Activated T-helper 9 cell treated with anti-CD3 and anti-CD28 coated beads, Interleukin-2, amount 50 U/mL, for 16 hours (primary cell): ENCODE measurements at places on chromosomes 2 and 18.

- DNase-seq, result no peak
These were observed 15.3 kb downstream of the SGPP2 start for GRCh38 chr2:222439692-222440091.

DNA sequence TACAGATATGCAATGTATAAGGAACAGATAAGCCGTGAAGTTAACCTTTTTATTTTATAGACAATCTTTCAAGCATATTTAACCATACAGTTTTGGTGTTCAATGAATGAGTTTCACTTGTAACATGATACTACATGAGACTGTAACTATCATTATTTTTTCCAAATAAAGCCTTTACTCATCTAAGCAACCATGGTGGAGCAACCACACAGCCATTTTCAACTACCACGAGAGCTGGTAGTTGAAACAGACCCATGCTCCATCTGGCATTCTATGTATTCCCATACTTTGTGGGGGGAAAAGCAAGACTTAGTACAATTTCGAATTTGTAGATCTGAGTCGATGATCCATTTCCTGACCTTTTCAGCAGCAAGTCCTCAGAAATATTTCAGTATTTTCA lies 159.3 kb upstream of the RND3 start:
- no peak for DNase-seq

DNA sequence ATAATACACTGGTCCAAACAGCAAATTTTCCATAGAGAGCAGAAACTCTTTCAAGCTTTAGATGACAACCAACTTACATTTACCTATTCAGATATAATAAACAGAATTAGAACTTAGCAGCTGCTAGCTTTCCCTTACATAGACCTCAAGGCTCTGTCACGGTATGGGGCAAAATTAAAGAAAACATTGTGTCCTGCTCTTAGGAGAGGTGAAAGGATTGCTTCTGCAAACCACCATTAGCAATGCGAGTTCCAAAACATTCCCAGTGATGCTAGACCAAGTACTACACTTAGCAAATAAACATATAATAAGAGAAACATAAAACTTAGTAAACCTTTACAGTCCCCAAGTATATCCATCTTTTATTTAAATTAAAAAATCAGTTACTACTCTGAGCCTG lies 183.3 kb downstream of the CAMKMT start:
- DNase-seq, result no peak

- DNase-seq, result peak; percentile 13
These were observed 4.0 kb upstream of the GPR17 start for GRCh38 chr2:127641846-127642507.

- no peak for DNase-seq
These were observed 151.6 kb upstream of the MYO3B start for GRCh38 chr2:170026361-170026760.

DNA sequence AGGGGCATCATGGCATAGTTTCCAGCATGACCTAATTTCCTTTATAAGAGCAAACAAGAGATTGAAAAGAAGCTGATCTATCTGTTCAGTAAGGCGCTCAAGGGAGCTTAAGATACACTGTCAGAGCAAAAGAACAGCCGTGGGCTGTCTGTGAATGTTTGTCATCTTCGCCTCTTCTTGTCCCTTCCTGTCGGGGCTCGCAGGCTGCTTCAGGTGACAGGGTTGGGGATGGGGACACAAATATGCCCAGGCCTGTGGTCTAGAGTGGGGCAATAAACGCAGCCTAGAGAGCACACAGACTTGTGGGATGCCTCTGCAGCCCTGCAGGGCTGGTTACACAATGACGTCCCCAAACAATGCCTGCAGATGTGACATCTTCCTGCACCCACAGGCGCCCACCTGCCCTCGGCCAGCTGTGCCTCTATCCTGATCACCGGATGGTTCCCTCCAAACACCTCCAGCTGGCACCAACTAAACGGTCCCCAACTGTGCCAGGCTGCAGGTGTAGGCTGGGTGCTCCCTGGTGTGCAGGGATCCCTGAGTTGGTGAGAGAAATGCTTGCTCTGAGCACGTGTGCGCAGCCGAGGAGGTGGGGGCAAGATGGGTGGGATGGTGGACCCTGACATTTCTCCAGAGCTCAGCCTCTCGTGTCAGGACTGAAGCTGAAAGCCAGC lies 72.8 kb downstream of the EDAR start:
- DNase-seq, result no peak

GRCh38 chr2:199833525-199833924 lies 17.5 kb downstream of the FTCDNL1 start:
- DNase-seq, result no peak

DNA sequence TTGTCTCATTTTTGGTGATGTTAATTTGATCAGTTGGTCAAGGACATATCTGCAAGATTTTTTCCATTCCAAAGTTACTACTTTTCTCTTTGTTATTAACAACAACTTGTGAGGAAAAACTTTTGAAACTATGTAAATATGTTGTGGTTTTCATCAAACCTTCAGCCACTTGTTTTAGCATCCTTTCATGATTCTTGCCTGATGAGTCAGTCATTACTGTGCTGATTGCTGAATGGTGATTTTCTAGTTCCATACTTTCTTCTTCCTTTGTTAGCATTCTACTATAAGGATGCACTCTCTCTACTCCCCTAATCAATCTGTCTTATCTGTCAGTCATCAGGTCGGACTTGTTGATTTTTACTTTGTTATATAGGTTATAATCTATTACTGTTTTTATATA lies 10.9 kb downstream of the TMEM87B start:
- DNase-seq, result no peak

- no peak for DNase-seq
These were observed 43.2 kb downstream of the CRACDL start for GRCh38 chr2:98892871-98893270.

GRCh38 chr2:230807729-230808128 lies 57.0 kb upstream of the ITM2C start:
- no peak for DNase-seq

GRCh38 chr2:191573216-191573615 lies 104.7 kb upstream of the NABP1 start:
- DNase-seq, result no peak

DNA sequence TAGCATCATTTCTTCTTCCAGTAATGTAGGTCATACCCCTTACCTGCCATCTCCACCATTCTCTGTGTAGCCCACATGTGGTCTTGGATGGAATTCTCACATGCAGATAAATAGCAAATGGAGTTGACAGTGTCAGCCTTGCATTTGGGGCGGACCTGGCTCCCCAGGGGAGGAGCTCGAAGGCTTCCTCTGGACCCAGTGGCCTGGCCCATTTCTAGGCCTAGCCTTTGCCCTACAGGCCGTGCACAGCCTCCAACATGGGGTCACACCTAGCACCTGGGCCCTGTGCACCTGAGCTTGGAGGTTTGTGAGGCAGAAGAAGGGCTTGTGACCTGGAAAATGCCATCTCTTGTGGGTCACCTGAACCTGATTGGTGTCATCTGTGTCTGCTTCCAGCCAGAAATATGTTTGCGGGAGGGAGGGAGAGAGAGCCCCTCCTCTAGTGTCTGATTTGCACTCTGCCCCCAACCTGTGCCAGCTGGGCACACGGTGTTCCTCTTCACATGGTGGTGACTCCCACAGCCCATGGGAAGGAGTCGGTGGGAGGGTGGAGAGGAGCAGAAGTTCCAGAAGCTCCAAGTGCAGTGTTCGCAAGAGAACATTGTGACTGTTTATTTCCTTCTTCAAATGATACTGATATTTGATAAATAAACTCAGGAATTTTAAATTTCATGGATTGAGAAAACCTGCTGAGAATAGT lies 33.0 kb downstream of the ITGB1BP1 start:
- no peak for DNase-seq

- DNase-seq, result no peak
These were observed 112.1 kb upstream of the SMAD7 start for GRCh38 chr18:49062832-49063226.

DNA sequence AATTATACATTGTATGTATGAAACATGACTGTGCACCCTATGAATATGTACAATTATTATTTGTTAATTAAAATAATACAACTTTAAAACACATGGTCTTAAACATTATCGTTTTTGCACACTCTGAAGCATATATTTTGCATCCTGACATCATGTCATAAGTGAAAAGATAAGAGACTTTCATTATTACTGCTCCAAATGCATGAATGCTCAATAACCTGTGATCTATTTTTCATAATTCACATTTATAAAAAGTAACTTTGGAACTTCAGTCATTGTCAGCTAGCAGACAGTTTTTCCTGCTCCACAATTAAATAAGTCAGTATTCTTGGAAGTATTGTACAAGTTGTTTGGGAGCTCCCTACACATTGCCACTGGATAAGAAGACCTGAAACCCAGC lies 1.3 kb upstream of the ITPRIPL1 start:
- DNase-seq, result no peak

GRCh38 chr2:182625814-182626213 lies 90.2 kb upstream of the DNAJC10 start:
- no peak for DNase-seq

GRCh38 chr2:51619961-51620360 lies 588.0 kb upstream of the NRXN1 start:
- DNase-seq, result no peak

DNA sequence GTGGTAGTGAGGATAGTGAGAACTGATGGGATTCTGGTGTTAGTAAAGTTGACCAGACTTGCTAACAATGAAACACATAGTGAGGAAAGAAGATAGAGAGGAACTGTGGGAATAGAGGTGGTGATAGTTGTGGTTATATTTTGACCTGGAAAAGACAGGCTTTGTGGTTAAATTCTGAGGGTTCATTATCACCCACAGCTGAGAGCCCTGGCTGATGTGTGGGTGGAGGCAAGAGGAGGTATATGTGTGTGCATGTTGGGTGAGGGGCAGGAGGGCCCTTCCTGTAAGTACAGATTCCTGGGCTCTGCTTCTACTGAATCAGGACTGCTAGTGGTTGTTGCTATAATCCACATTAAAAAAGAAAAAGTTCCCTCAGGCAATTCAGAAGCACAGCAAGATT lies 26.2 kb upstream of the TMEM163 start:
- DNase-seq, result no peak

GRCh38 chr2:85342156-85342555 lies 12.2 kb downstream of the RETSAT start:
- DNase-seq, result no peak

GRCh38 chr2:61450144-61450543 lies 20.7 kb downstream of the USP34 start:
- no peak for DNase-seq

GRCh38 chr2:215882689-215883088 lies 130.7 kb downstream of the MREG start:
- DNase-seq, result no peak

GRCh38 chr2:74000666-74001065 lies 16.0 kb downstream of the TET3 start:
- no peak for DNase-seq

- no peak for DNase-seq
These were observed 8.5 kb downstream of the ZNF516 start for GRCh38 chr18:76486574-76486973.

DNA sequence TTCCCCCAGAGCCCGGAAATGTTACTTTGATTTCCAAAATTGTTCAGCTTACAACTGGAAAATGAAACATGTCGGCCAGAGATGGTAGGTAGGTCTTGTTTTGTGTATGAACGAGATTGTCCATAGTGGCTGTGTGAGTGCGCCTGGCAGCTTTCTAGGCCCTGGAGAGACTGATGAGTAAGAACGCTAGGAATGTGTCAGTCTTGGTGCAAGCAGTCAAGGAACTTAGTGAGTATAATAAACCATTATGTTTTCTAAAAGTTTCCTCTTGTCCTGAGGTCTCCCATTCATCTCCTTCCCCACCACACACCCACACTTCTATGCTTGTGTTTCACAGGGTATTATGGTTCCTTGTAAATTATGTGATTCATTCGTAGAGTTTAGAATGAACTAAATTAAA lies 234.2 kb downstream of the CDH2 start:
- DNase-seq, result no peak

DNA sequence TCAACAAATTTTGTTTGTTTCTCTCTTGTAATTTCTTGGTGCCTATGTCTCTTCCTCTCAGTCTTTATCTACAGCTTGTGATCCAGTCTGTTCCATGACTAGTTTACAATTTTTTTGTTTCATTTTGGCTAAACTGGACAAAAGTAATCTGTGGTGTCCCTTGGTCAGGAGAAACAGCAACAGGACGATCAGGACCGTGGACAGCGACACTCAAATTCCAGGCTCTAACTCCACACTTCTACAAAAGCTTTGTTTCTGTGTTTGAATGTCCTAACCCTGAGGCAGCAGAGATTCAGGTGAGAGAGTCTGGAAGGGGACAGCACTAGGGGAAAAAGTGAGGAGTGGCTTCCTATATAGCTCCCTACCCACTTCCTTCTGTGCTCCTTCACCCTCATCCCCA lies 593.3 kb upstream of the FANCL start:
- no peak for DNase-seq

DNA sequence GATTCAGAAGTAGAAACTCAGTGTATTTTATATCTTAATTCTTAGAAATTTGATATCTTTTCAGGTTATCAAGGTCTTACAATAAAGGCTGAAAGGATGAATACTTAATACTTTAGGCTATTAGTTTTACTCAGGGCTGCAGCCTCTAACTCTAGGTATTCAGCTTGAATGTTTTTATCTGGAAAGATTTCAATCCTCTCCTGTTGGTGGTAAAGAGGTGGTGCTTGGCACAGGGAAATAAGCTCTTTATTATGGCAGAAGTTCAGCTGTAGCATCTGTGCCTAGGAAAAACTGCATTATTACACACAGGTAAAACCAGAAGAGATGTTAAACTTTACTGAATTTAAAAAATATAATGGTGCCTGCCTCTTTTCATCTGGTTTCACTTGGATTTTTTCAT lies 11.1 kb downstream of the ACVR2A start:
- no peak for DNase-seq

- no peak for DNase-seq
These were observed 340.7 kb upstream of the TRIB2 start for GRCh38 chr2:12376025-12376424.

- no peak for DNase-seq
These were observed 34.4 kb downstream of the CABLES1 start for GRCh38 chr18:23169673-23170044.

DNA sequence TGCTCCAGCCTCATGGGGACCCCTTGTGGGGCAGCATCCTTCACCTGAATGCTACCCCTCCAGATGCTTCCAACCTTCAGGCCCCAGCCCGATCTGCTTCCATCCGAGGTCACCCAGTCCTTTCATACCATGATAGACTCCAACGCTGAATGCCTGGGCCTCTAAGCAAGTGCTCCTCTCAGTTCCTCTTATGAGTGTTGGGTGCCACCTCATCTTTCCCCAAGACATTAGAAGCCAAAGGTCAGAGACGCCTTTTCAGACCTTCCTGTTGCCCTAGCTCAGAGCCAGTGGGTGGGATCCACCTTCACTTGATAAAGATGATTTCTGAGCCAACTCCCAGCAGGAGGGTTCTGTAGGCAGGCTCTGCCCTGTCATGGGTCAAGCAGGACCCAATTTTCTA lies 174.5 kb upstream of the MGAT5 start:
- DNase-seq, result no peak
